CD4-positive, alpha-beta T cell treated with Interleukin-15 for 4 hours (primary cell): ENCODE measurements at places on chromosomes 5 and 9.

DNA sequence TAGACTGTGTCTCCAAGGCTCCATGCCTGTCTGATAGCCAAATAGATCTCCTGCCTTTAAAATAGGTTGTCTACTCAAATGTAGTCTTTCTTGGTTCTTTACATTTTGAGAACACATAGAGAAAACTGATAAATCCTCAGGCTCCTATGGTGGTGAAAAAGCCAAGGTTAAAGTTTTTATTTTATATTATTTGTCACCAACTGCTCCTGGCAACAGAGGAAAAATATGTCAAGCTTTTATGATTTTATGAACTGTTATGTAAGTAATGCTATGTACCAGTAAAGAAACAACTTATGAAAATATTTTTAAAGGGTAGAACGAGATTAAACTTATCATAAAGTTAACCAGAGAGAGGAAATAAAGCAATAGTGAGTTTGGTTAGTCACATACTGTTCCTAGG, 222.8 kb downstream of the NR2F1-AS1 start:
- no peak for DNase-seq

- no peak for DNase-seq
Measured at GRCh38 chr5:177524539-177524900, 7.8 kb upstream of the DDX41 start.

GRCh38 chr5:77356740-77357139, 135.4 kb downstream of the WDR41 start:
- DNase-seq = no peak

GRCh38 chr9:91150998-91151717, 210.6 kb downstream of the AUH start:
- DNase-seq = peak; percentile 65
